ENCODE measurements at places on chromosomes 7 and 10.

DNA sequence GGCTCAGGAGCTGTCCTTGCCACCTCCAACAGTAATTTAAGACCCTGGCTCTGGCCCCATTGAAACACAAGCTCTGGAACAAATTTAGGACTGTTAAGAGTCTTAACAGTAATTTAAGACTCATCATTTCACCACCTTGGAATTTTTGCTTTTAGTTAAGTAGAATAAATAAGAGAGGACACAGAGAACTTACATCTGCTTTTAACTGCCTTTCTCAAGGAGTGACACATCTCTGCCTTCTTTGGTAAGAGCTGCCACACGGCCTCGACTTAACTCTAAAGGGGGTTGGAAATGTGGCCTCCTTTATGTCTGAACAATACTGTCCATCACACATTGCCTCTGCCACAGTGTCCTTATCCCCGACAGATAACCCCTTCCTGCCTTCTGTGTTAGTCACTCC is 77.9 kb downstream of the HERPUD2 start:
- DNase-seq: no peak

- no peak for DNase-seq
Measured at GRCh38 chr10:122188706-122189105, 82.4 kb upstream of the BTBD16 start.

GRCh38 chr10:102872163-102872562 is 2.9 kb downstream of the AS3MT start:
- no peak for DNase-seq

DNA sequence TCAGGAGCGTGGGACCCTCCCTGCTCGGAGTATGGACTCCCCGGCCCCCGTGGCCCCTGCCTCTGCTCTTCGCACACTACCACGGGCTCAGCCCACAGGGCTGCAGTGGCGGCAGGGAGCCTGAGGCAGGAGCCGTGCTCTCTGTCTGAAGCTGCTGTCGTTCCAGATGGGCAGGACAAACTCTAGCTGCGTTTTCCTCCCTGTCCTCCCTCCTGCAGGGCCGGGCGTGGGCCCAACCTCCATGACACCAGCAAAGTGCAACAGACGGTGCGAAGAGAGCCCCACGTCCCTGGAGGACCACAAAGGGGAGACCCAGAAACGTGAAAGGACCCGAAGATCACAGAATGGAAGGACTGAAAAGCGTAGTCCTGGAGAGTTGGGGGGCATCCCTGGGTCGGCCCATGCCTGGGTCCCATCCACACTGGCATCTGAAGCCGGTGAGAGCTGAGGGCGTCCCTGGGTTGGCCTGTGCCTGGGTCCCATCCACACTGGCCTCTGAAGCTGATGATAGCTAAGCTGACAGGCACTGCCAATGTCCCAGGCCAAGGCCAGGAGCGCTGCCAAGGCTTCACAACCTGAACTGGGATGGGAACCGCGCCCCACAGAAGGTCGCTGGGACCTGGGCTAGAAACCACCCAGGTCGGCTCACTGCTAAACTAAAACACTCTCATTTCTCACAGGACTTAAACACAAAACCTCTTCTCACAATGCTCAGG is 267.0 kb downstream of the MAD1L1 start:
- DNase-seq: no peak

DNA sequence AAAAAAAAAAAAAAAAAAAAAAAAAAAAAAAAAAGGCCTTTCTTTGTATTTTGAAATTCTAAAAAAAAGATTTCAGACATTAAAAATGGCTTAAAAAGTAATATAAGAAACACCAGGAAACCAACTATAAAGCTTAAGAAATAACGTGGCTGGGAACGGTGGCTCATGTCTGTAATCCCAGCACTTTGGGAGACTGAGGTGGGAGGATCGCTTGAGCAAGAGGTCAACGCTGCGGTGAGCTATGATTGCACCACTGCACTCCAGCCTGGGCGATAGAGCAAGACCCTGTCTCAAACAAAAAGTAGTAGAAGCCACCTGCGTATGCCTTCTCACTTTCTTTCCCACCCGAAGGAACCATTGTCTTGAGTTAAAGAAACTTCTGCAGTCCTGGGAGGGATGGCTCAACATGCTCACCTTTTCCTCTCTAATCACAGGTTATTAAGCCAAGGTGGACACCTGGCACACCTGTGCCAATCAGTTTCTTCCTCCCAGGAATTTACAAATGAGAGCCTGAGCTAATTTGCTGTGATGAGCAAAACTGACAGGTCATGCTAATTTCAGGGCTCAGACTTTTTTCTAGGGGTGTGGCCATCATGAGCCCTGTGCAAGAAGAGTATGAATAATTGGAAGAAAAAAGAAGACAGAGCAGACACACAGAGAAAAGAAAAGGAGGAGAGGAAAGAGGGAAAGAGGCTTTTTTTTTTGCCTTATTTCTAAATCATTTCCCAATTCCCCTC is 72.0 kb upstream of the PARD3 start:
- DNase-seq: no peak

DNA sequence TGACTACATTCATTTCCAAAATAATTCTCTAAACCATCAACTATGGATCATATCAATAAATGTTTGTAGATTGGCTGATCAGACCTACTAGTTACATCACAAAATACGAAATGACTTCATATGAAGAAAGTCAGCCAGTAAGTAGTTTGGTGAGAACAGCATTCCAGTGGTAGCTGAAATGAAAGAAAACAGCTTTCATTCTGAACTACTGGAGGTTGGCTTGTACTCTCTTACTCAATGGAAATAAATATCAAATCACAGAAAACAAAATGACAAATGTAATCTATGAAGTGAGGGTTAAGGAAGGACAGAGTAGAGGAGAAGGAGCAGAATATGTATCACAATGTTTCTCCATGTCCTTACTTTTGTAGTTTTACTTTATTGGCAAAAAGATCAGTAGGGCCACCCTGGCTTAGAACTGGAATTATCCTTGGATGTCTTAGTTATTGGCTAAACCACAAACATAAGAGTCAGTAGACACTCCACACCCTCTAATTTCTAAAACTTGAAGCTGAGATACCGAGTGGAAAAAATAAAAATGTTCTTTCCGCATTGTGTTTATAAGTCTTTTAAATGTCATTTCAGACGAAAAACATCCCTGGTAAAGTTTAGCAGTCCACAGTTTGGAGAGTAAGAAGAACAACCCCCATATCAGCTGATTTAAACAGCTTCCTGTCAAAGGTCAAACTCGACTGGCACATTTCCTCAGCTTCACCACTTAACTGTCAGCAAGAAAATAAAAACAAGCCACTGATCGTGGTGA is 74.0 kb upstream of the DGKI start:
- DNase-seq: no peak

DNA sequence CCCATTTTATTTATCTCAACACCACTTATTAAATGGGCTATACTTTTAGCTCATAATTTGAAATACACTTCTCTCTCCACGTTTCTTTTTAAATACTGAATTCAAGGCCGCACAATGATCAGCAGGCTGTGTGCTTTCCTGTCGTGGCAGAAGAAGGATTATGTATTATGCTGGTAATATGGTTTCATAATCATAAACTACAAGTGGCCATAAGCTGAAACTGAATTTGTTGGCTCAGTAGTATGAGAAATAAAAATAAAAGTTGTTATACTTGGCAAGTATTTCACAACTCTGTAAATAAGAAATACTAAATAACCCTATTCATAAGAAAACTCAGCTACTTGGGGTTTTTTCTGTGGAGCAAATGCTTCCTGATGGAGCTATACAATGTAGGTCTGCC is 313.6 kb downstream of the DOCK4 start:
- no peak for DNase-seq

GRCh38 chr10:1516492-1517165 is 220.7 kb downstream of the ADARB2 start:
- DNase-seq: no peak

DNA sequence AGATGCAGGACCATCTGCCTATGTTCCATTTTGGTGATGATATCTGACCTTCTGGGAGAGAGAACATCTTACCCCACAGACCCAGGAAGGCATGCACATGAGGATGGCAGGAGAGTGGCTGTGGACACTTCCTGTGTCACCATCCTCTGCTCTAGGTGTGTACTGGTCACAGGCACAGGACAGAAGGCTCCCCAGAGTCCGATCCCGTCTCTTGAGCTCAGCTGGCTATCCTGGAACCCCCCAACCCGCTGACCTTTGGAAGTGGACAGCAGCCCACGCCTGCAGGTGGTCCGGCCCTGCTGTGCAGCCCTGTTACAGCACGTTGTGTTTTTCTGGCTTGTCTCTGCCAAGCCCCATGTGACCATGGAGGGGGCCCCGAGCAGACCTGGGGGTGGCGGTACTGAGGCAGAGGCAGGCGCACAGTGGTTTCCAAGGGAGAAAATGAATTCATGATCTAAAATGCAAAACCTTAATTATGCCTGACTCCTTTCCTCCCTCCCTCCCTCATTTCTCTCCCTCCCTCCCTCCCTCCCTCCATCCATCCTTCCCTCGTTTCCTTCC is 178.8 kb downstream of the CUX1 start:
- DNase-seq: no peak

DNA sequence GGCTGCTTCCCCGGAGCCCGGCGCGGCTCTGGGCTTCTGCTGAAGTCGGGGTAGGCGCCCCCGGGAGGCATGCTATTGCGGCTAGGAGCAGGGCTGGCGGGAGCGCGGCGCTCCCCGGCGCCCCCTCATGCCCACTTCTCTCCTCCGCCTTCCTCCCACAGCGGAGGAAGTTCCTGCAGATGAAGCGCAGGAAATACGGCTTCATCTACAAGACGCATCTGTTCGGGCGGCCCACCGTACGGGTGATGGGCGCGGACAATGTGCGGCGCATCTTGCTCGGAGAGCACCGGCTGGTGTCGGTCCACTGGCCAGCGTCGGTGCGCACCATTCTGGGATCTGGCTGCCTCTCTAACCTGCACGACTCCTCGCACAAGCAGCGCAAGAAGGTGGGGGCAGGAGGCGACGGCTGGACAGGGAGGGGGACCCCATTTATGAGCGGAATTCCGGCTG is 479 bp downstream of the CYP26A1 start:
- no peak for DNase-seq

- DNase-seq: no peak
Measured at GRCh38 chr7:88668591-88668990, 90.9 kb upstream of the ZNF804B start.

DNA sequence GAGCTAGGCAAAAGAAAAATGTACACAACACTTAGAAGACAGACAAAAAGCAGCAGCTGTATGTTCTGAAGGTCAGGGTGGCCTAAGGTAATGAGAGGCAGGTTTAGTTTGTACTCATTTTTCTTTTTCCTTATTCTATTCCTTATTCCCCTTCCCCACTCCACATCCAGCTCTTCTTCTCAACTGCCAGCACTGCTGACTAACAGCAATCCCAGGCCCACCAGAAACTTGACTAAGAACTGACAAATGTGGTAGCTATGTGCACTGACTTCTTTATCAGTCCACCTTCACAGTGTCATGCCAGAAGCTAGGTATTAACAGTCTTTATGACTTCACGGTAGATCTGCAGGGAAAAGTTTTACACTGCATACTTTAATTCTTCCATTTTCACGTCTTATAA is 6.1 kb downstream of the COPG2 start:
- no peak for DNase-seq

GRCh38 chr10:15863733-15864132 is 3.4 kb upstream of the MINDY3 start:
- DNase-seq: no peak

DNA sequence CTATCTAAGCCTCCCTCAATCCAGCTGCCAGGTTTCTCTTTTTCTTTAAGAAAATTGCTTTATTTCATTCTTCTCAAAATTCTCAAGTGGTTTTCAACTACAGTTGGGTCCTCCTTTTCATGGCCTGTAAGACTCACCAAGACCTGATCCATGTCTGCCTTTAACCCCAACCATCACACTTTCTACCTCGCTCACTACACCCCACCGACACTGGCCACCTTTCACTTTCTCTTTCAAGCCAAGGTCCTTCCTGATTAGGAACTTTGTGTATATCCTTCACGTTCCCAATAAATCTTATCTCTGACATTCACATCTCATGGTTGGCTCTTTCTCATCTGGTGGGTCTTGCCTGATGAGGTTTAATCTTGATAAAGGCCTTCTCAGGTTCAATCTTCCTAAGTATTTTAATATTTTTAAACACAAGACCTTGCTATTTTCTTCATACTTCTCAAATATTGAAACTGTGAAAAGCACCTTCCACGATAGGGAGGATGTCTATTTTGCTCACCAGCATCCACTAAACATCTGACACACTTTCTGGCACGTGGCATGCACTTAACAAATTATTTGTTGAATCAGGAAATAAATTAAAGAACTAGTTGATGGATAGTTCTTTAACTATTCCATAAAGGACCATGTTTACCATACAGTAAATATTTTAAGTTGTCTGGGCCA is 624.8 kb downstream of the GRID1 start:
- DNase-seq: no peak

- DNase-seq: no peak
Measured at GRCh38 chr7:155410431-155410830, 47.5 kb upstream of the EN2 start.

DNA sequence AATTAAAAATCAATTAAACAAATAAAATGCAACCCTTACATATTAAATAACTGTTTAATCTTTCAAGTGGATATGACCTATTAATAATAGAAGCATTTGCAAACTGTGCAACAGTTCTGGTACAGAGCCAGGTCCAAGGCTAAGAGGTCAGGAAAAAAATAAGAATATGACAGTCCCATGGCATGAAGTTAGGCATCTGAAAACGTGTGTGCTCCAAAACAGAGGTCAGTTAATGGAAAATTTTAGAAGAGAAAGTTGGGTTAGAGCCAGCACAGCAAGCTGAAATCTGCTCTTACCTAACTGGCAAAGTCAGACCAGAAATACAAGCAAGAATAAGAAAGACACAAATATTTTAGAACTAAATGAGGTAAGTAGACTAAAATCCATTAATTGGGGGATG is 757.7 kb downstream of the GRM8 start:
- no peak for DNase-seq

DNA sequence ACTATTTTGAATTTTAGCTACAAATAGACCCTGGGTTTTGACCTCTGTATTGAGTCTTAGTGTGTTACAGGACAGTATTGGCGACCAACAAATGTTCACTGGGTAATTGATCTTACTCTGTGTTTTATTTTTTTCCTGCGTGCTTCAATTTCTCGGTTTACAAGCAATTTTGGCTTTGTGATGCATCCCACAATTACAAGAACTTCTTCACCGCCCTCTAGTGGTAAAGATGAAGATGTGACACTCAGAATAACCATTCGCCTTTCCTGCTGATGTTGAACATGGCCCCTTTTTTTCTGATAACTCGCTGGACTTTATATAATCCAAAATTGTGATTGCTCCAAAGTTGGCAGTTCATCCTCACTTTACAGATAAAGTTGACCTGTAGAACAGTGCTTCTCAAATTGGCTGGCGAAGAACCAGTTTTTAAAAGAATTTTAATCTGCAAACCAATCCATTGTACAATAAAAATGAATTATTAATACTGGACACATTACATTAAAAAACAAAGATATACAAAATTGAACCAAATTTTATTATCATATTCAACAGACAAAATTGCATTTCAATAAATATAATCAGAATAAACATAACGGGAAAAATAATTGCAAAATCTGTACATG is 20.2 kb upstream of the SMC3 start:
- peak; percentile 80 for DNase-seq

DNA sequence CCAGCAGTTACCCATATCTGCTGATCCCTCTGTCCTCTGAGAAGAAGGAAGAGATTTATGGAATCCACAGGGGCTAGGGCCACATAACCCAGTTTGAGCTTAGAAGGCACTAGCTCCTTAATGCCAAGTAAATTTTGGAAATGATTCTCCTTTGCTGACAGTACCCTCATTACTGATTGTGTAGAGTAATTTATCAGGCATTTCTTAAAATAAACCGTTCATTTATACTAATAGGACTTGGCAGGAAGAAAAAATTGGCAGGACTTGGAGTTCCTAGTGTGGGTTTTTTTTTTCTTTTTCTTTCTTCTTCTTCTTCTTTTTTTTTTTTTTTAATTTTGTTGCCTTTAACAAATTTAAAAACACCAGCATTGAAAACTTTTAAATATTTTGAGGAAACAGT is 645.7 kb downstream of the SUGCT start:
- DNase-seq: no peak

All from CD4-positive, alpha-beta T cell treated with Interleukin-2 at 100 ng/mL for 4 hours (primary cell).